ENCODE measurements at places on chromosomes 5 and 9.

DNA sequence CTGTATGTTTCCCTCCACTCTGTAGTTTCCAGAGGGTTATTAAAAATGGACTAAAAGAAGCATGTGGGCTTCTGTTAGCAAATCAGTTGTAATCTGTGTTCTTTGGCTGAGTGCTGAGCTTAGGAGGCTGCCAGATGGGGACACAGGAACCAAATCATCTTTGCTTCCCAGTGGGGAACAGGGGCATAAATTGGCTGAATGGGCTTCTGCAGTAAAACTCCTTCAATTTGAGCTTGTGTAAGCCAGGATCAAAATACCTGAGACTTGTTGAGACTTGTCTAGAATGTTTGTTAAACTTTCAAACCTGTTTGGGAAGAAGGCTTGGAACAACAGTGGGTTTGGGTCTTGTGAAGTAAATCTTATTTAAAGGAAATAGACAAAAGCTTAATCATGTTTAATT, 32.2 kb upstream of the TNFAIP8 start:
- DNase-seq, result no peak

DNA sequence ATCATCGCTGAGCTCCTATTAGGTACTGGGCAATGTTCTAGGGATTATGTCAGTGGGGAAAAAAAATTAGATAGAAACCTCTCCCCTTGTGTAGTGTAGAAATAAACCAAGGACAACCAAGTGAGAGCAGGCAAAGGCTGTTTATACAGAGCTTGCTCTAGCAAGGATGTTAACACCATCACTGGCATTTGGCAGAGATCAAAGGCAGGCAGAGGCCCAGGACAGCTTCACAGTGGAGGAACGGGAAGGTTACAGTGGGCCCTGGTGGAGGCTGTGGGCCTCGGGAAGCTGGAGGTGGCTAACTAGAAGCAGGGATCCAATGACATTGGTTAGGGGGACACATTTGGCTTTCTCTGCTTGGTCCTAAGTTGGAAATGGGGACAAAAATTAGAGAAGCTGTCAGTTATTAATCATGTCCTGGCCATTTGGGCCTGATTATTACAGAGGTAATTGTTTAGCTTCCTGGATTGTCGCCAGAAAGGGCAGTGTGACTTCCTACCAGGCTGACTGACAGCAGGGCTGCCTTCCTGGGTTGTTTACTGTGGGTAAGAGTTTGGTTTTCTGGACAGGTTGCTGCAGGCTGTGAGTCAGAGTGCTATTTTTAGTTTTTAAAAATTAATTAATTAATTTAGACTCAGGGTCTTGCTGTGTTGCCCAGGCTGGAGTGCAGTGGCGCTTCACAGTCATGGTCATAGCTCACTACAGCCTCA, 259.3 kb downstream of the ROR2 start:
- DNase-seq, result no peak

GRCh38 chr5:170611449-170612090, 107.8 kb downstream of the KCNIP1 start:
- no peak for DNase-seq

- DNase-seq, result no peak
Measured at GRCh38 chr9:4164356-4164755, 135.5 kb downstream of the GLIS3 start.

DNA sequence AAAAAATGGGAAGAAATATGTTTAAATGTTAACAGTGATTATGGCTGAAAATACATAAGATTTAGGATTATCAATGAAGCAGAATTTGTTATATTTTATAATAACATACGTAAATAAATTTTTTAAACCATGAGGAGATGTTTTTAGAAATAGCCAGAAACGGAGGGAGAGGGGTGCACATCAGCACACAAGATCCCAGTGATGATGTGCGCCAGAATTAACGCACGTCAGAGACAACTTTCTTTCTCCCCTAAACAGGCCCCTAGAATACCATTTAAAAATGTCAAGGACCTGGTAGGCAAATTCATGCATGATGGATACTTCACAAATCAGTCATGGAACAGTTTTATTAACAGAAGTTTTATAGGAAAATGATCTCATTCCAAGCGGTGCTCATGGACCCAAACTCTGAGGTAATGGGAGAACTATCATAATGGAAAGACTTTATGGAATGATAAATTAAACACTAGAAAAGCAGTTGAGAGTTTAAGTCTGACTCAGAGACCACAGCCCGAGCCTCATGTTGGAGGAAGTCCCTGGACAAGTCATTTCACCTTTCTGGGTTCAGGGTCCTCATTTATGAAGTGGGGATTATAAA, 258.9 kb upstream of the GAS1 start:
- DNase-seq, result no peak

DNA sequence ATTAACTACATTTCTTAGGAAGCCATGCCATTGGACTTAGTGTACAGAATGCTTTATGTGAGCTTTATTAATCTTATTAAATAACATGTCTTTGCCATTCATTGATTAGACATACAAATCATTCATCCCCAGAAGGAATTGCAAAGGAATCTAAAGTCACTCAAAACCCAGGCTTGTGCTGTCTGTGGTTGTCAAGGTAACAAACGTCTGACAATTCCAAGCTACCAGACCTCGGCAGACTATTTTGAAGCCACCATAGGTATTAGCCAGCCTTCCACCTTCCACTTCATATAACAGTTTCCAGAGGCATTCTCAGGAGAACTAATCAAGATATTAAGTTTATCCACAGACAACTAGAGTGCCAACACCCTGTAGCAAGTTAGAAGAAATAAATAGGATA, 135.2 kb upstream of the TUSC1 start:
- no peak for DNase-seq

- DNase-seq, result no peak
Measured at GRCh38 chr5:170217831-170218230, 15.0 kb upstream of the C5orf58 start.

- no peak for DNase-seq
Measured at GRCh38 chr9:104923740-104924139, 4.2 kb downstream of the ABCA1 start.

DNA sequence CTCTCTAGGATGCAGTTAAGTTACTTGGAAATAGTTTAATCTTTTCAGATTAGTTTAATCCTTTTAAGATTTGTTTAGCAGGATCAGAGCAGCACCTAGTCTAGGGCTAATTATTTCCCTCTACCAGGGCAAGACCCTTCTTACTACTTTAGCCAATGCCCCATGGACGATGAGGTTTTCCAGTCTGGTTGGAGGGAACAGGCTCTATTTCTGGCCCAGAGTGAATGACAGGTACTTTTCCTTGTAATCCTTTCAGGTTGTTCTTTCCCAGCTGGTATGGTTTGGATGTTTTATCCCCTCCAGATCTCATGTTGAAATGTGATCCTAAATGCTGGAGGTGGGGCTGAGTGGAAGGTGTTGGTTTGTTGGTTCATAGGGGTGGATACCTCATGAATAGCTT, 27.2 kb downstream of the PTTG1 start:
- DNase-seq, result no peak

GRCh38 chr5:112221128-112221527, 197.9 kb downstream of the EPB41L4A start:
- DNase-seq, result no peak

DNA sequence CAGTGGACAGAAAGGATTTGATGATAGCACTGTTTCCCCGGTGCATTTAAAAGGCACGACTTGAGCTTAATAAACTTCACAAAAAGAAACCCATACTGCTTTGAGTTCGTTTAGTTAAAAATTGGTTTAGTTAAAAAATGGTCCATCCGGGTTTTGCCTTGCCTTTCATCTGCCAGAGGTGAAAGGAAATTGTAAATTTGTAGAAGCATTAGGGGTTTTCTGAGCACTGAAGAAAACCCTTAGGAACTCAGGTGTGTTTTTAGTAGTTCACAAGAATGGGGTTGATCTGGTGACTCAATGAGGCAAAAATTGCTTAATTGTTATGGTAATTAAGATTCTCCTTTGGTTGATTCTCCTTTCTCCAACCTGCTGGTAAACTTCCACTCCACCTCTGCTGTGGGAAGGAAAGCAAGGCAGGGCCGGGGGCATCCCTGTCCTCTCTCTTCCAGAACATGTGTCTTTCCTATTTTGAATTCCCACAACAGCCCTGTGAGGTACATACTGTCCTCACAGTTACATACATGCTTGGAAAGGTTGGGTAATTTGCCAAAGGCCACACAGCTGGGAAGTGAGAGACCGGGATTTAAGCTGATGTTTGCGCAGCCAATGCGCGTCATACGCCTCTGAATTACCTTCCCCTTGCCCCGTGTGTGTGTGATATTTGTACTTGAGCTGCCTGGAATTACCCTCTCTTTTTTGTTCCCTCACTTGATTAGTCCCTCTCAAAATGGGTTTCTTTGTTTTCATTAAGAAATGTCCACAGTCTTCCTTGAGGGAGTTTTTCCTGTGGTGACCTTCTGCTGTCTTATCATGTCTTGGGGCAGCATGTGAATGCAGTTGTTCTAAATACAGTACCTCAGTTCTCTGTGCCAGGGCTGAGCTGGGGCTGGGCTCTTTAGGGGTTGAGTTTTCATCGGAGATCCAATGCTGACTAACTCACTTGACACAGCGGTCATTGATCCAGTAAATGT, 94.4 kb downstream of the ARHGAP26 start:
- no peak for DNase-seq

DNA sequence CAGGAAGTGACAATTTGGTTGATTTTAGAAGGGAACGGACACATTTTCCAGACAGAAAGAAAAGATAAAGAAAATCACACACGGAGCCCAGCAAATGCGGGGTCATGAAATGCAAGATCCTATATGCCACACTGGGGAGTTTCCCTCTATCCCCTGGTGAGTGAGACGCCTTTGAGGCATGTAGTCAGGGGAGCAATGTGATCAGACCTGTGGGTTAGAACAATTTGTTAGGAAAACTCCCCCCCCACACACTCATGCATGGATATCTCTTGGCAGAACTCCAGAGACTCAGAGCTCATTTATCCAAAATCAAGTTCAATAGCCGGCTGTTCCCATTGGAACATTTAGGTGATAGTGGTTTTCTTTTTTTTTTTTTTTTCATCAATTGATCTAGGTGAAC, 71.7 kb upstream of the TRIO start:
- no peak for DNase-seq

- no peak for DNase-seq
Measured at GRCh38 chr5:127912411-127912810, 171.2 kb upstream of the SLC12A2 start.

GRCh38 chr5:19734776-19735175, 253.2 kb downstream of the CDH18 start:
- DNase-seq, result no peak

DNA sequence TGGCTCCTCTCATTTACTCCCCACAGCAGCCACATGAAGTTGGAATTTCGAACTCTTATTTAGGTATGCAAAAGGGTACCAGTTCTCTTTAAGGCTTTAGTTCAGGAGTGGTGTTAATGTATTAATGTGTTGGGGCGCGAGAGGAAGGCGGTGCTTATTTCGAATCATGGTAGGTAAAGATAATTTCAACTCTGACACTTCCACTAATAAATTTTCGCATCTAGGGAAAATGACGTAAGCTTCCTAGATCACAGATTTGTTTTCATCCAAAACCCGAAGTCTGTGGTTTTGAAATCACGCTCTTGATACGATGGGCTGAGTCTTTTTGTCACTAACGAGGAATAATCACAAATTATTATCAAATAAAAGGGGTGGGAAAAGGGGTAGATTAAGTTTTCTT, 681 bp downstream of the PPWD1 start:
- no peak for DNase-seq

DNA sequence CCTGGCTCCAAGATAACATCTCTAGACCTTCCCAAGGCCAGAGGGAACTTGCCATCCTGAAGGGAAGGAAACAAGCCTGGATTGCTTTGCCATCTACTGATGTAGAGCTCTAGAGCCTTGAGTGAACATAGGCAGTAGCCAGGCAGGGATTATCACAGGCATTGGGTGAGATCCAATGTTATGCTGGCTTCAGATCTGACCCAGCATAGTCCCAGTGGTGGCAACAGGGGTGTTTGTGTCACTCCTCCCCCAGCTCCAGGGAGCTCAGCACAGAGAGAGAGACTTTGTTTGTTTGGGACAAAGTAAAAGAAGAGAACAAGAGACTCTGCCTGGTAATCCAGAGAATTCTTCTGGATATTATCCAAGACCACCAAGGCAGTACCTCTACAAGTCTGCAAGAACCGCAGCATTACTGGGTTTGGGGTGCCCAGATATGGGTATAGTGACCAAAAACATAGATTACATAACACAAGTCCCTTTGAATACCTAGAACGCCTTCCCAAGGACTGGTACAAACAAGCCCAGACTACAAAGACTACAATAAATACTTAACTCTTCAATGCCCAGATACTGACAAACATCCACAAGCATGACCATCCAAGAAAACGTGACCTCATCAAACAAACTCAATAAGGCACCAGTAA, 137.6 kb upstream of the DAPK1 start:
- no peak for DNase-seq

- DNase-seq, result no peak
Measured at GRCh38 chr5:15545082-15545481, 45.1 kb downstream of the FBXL7 start.

- no peak for DNase-seq
Measured at GRCh38 chr9:27755846-27756245, 182.6 kb upstream of the C9orf72 start.

- no peak for DNase-seq
Measured at GRCh38 chr9:78865737-78866136, 568.8 kb downstream of the PSAT1 start.

GRCh38 chr5:142820447-142820846, 50.3 kb downstream of the ARHGAP26 start:
- no peak for DNase-seq

- no peak for DNase-seq
Measured at GRCh38 chr9:128521956-128522355, 17.4 kb downstream of the GLE1 start.

All from endothelial cell (in vitro differentiated cells).